ENCODE measurements at places on chromosomes 13 and 19.

DNA sequence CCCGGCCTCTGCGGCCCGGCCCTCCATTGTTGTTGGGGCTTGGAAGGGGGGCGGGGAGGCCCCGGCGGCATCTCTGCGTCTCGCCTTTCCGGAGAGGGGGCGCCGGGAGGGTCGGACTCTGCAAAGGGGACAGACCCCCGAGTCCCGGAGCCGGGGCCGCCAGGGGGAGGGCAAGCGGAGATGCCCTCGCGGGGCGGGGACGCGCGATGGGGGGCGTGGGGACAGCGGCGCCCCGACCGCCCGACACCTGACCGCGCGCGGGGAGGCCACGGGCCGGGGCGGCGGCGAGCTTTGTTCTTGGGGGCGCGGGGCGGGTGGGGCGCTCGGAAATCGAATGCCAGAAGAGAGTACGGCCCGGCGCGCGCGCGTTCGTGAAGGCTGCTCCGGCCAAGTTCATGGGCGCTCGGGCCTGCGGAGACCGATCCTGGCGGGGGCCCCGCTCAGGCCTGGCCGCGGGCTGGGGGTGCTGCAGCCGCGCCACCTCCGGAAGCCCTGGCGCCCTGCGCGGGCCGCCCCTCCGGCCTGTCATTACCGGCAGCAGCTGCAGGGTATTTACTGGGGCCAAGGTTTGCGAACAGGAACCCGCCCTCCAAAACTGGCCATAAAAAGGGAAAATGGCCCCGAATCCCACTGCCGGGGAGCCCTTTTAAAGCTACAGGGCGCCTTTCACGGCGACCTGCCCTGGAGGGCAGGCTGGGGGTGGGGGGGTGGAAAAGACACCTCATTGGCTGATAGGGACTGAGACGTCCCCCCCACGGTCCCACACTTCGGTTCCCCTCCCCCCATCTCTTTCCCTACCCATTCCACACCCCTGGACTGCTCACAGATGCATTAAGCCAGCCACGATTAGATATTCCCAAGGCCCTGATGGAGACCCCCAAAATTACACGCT, 11.1 kb upstream of the NANOS3 start:
- DNase-seq, result no peak

DNA sequence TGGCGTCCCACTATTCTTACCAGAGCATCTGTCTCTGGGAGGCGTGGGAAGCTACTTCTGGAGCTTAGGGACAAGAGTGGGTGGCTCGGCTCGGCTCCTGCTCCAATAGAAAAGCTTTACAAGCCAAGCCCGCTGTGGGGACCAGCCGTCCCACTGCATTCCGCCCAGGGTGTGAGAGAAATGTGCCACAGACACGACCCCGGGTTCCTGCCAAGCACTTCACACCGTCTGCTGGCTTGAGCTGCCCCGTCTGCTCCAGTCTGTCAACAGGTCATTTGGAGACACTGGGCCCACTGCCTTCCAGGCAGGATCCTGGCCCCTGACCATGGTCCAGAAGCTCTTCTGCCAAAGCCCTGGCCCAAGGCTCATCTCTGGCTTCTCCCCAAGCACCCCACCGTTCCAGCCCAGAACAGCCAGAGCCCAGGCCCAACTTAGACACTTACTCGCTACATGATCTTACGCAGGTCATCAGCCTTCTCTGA, 6.5 kb upstream of the FKRP start:
- DNase-seq, result no peak

DNA sequence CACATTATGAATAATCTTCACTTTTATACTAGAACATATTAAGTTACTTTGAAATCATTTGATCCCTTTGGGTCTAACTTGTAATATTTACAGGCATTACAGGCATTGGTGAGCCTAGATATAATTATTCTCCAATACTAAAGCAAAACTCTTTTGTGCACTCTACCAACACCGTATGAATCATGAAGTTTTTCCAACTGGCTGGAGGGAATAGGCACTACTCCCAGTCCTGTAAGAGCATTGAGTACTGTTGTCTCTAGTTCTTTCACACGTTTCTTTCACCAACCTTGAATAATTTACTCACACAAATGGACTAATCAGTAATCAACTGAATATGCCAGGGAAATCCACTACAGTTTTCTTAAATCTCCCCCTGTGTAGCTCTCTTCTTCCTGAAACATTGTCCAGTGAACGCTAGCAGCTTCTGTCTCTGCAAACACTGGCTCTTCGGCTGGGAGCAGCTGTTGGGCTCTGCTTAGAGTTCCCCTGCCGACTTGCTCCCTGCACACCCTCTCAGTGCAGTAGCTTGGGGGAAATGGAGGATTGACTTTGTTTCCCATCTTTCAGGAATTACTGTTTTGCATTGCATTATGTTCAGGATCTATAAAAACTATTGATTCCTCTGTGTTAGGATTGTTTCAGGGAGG, 476.7 kb downstream of the RFC3 start:
- DNase-seq, result no peak

- no peak for DNase-seq
These were observed 58.6 kb upstream of the KLF2 start for GRCh38 chr19:16265890-16266585.

- no peak for DNase-seq
These were observed 15.3 kb downstream of the TMEM38A start for GRCh38 chr19:16676101-16676798.

DNA sequence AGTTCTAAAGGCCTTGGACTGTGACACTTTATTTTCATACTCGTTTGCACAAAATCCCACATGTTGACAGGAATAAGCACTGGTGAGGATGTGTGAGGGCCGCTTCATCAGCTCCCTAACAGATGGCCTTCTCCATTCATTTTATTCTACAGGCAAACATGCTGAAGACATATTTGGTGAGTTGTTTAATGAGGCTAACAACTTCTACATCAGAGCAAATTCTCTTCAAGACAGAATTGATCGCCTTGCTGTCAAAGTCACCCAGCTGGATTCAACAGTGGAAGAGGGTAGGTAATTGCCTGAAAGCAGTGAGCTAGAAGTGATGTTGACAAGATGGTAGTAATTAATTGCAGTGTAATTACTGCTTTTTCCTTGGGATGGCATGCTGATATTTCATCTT, 95.7 kb downstream of the GPR12 start:
- DNase-seq, result no peak

DNA sequence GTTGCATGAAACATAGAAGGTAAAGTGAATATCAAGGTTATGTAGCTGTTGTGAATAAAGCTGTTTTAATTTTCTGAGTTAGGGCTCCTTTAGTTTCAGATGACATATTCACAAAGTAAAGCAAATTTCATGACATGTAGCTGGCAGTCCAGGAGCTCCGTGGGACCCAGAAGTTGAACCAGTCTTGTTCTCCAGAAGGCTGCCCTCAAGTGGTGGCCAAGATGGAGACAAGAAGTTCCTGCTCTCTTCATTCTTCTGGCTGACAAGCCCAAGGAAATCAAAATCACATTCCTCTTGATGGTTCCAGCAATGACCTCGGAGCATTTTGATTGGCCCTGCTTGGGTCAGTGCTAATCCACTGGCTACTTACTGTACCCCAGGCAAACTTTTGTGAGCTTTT, 128.7 kb downstream of the LIG4 start:
- no peak for DNase-seq

GRCh38 chr19:29539131-29539530, 13.3 kb downstream of the VSTM2B start:
- DNase-seq, result no peak

GRCh38 chr13:50617134-50617721, 226.3 kb downstream of the DLEU7 start:
- no peak for DNase-seq

GRCh38 chr13:64925284-64925683, 2304.9 kb downstream of the PCDH9 start:
- DNase-seq, result no peak

GRCh38 chr19:58569191-58569942, 3.8 kb downstream of the MZF1 start:
- DNase-seq, result no peak

DNA sequence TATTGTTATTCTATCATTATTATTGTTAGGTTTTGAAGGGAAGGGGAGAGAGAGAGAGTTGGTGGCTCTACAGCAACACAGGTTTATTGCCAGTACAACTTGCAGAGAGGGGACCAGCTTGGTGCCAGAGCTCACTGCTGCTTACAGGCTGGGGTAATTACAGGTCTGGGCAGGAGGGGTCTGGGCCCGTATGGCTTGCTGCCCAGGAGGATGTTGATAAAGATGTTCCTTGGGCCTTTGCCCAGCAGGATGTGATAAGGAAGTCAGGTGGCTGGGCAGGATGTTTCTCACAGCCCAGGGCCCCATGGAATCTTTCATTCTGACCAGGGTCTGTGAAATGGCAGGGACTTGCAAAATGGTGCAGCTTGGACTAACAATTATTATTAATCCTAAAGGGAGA, 64.2 kb upstream of the ZNF599 start:
- no peak for DNase-seq

DNA sequence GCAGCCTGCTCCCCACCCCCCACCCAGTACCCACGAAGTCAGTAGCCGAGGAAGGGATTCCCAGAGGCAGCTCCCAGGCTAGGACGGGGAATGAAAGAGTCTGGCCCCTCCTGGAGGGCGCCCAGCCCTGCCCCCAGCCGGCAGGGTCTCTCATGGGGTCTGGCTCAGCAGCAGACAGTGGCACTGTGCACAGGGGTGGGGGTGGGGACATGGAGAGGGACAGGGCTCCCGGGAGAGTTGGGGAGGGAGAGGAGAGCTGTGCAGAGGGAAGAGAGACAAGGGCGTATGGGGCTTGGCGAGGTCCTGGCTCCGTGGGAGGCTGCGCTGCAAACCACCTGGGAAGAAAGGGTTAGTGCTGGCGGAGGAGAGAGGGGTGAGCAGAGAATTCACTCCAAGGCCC, 27.7 kb upstream of the ASF1B start:
- no peak for DNase-seq

GRCh38 chr13:99545979-99546378, 44.7 kb downstream of the TM9SF2 start:
- no peak for DNase-seq

DNA sequence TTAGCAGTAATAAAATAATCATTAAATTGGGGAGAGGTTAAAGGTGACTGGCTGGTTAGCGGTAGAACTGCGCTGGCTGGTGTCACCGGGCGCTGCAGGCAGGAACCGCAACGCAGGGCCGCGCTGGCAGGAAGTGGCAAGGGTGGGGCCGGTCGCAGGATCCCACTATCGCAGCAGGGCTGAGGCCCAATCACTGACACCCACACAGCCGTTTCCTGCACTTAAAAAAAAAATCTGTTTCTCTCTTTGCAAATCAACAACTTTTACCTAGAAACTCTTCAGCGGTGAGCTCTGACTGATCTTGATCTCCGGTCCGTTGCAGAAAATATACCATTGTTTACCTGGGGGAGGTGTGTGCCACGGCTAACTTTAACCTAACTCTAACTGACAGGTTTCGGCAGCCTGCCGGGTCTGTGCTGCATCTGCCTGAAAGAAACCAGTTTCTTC, 46.9 kb downstream of the KLF2 start:
- peak; percentile 83 for DNase-seq

DNA sequence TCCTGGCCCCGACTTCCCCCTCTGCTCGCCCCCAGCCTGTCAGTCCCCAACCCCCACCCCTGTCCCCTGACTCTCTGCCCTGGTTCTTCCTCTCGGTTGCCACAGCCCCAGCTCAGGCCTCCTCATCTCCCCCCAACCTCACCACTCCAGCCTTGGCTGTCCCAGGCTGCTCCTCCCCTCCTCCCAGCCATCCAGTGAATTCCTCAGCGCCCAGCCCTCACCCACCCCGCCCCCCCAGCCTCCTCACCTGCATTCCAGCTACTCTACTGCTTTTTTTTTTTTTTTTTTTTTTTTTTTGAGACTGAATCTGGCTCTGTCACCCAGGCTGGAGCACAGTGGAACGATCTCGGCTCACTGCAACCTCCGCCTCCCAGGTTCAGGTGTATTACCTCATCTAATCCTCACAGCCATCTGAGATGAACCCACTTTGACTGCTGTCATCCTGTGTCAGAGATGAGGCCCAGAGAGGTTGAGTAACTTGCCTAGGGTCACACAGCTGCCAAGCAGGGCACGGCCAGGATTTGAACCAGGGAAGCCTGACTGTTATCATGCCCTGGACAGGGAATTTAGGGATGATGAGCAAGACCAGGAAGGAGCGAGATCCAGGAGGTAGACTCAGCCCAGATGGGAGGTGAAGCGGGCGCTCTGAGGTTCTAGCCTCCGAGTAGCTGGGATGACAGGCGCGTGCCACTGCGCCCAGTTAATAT, 2.6 kb downstream of the SULT2B1 start:
- no peak for DNase-seq

GRCh38 chr13:50073340-50073739, 58.1 kb downstream of the KCNRG start:
- DNase-seq, result no peak

GRCh38 chr19:53078668-53079067, 24.6 kb downstream of the ZNF160 start:
- no peak for DNase-seq

- no peak for DNase-seq
These were observed 710.4 kb downstream of the EFNB2 start for GRCh38 chr13:105825071-105825470.

GRCh38 chr13:27264648-27265047, 6.0 kb upstream of the RASL11A start:
- no peak for DNase-seq

- DNase-seq, result no peak
These were observed 22.3 kb upstream of the CLDN10 start for GRCh38 chr13:95530178-95530577.

DNA sequence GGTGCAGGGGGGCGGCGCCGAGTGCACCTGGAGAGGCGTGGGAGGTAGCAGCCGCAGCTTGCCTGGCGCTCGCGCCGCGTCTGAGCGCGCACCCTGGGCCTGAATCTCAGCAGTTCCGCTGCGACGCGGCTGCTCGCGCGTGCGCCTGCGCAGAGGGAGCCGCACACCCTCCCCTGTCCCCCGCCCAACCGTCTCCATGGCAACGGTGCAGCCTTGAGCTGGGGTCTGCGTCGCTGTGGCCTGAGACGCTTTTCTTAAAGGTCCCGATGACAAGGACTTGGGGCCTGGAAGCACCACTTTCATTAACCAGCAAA, at the start of gene PNMA8B:
PNMA8B (minus strand) TSS at position 82 of the 314 bp plus-strand sequence. CDS start 402 bp downstream, outside the sequence.
- peak; percentile 64 for DNase-seq

GRCh38 chr19:7925171-7925851, 624 bp downstream of the CTXN1 start:
- DNase-seq, result peak; percentile 73

DNA sequence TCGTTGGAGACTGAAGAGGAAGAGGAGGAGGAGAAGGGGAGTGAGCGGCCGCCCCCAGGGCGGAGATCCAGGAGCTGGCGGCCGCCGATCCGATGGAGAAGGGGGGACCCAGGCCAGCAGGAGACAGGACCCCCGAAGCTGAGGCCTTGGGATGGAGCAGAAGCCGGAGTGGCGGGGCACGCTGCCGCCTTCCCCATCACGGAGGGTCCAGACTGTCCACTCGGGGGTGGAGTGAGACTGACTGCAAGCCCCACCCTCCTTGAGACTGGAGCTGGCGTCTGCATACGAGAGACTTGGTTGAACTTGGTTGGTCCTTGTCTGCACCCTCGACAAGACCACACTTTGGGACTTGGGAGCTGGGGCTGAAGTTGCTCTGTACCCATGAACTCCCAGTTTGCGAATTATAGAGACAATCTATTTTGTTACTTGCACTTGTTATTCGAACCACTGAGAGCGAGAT, 1.8 kb downstream of the GADD45B start:
- no peak for DNase-seq

Data from stimulated activated CD4-positive, alpha-beta T cell treated with anti-CD3 and anti-CD28 coated beads, Interleukin-4, amount 100 ng/mL, for 4 hours (primary cell).